BJ (cell line): ENCODE measurements at places on chromosomes 11 and 22.
A peak's percentile ranks its signal among the peaks of the same experiment; 100 is the strongest.

DNA sequence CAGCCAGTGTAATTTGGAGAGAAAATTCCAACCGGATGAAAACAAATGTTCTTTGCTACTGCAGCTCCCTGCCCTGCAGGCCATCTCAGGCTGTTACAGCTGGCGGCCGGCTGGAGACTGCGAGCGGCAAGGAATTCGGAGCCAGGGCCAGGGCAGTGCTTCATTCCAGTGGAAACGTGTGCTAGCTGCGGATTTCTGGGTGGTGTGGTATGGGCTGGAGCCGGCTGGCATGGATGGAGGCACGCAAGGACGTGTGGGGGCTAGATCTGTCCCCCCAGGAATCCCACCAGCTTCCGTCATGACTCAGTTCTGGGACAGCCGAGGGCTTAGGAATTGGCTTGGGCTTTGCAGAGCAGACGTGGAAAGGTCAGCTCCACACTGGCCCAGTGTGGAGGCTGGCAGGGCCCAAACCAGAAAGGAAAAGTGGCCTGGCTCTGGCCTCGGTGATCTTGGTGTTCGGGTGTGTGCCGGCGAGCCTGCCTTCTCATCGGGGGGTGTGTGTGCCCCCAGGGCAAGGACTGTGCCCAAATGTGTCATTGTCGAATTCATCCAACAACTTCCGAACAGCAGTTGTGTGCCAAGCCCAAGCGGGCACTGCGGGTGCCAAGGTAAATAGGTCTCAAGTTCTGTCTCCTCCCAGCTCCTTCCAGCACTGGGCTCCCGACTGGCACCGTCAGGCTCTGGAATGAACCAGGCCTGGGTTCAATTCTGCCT lies 48.1 kb upstream of the SHISAL1 start:
- DNase-seq = peak; percentile 78

GRCh38 chr11:121655537-121656327 lies 203.0 kb upstream of the SORL1-AS1 start:
- peak; percentile 91 for DNase-seq

DNA sequence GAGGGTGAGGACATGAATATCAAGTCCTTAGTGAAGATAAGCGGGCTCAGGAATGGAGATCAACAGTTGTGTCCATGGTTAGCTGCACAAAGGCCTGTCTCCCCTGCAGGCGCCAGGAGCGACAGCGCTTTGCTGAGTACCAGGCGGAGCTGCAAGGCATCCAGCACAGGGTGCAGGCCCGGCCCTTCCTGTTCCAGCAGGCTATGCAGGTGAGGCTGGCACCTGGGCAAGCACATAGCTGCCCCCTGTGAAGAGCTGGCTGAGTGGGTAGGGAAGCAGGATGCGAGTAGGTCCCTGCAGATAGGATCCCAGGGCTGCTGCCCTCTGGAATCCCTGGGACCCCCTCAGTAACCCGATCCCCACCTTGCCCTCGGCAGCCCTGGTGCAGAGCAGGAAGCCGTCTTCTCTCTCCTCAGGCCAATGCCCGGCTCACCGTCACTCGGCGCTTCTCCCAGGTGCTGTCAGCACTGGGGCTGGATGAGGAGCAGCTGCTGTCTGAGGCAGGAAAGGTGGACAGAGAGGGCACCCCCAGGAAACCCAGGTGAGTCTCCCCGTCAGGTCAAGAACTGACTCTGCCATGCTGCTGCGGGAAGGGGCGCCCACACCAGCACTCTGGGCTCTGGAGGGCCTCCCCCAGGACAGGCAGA lies 2.6 kb upstream of the SART1 start:
- no peak for DNase-seq

DNA sequence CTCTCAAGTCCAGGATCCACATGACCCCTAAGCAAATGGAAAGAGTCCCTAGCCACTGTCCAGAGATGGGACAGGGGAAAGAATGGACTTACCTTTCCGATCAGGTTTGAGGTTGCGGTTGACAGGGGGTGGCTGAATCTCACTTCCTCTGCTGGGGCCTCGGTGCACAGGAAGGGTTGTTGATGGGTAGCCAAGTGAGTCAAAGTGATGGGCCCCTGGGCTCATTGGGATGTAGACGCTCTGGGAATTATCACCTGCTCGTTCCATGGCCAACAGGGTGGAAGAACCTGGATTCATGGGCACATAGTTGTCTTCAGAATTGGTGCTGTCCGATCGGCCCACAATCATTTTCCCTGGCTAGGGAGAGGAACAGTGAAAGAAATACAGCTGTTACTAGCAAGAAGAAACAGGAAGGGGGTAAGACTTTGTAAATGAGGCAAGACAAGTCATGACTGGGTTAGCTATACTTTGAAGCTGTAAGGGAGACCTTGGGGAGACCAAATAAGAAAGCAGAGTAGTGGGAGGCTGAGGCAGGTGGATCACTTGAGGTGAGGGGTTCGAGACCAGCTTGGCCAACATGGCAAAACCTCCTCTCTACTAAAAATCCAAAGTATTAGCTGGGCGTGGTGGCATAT lies 34.7 kb downstream of the USP35 start:
- DNase-seq = no peak

DNA sequence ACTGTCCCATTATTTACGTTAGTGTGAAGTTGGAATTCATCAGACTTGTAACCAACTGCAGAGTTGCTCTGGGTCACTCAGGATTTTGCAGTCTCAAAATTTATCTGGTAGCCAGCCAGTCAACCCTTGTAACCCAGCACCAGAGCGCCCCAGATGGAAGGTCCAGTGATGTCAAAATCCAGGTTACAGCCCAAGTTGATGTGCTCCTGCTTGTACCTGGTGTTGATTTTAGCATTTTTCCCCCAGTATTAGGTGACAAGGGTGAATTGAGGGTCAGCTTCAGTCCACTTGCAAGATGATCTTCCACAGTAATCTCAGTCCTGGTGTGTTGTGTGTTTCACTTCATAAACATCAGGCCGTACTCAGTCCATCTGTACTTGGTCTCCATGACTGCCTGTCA lies 7.5 kb downstream of the TIMM10B start:
- no peak for DNase-seq

DNA sequence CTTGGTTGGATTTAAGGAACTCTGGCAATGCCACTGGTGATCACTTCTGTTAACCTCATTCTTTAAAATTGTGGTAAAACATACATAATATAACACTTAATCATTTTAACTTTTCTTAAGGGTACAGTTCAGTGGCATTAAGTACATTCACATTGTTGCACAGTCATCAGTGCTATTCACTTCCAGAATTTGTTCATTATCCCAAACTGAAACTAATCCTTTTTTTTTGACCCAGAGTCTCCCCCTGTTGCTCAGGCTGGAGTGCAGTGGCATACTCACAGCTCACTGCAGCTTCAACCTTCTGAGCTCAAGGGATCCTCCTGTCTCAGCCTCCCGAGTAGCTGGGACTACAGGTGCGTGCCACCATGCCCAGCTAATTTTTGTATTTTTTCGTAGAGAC lies 10.6 kb downstream of the ELF5 start:
- no peak for DNase-seq

- peak; percentile 20 for DNase-seq
Observed at GRCh38 chr22:35477911-35478582, 62.6 kb upstream of the RASD2 start.

- DNase-seq = no peak
Observed at GRCh38 chr11:72528121-72528520, 93.8 kb upstream of the CLPB start.

DNA sequence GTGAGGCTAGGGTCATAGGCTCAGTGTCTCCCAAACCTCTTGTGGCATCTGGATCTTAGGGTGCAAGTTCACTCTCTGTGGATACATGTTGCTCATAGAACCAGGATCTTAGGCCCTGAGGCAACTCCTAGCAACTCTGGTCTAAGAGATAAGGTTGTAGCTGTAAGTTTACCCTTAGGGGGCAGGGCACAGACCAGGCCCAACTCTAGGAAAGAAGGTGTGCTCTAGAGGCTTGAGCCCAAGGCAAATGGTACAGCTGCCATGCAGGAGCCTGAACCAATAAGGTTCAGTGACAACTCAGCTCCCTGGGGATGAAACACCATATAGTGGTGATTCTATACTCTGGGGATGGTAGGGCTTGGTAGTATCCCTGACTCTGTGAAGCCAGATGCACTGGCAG lies 17.8 kb downstream of the CALCB start:
- DNase-seq = no peak

DNA sequence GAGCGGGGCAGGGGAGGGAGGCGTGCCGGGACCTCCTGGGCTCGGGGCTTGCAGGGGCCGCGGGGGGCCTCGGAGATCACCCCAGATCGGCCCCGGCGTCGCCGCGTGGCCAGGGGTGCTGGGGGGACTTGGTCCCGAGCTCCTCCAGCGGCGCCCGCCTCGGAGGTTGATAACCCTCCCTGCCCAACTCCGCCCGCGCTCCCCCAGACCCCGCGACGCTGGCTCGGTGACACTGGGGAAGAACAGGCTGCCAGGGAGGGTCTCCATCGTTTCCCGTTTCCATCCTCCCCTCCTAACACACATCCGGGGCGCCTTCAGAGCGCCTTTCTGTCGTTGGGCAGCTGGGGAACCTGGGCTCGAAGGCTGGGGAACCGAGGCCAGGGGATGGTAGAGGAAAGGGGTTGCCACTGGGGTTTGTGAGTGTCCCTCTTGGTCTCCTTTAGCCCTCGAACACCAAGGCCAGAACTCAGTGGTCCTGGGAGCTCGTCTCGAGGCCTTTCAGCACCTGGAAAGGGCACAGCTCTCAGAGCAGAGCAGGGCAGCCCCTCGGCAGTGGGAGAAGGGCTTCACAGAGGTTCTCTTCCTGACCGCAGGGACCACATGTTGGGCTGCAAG lies 431 bp downstream of the SLC37A2 start:
- no peak for DNase-seq

GRCh38 chr11:60810151-60810550 lies 25.0 kb downstream of the MS4A10 start:
- no peak for DNase-seq
